NCI-H446 (cell line): ENCODE measurements at places on chromosomes 4 and X.

DNA sequence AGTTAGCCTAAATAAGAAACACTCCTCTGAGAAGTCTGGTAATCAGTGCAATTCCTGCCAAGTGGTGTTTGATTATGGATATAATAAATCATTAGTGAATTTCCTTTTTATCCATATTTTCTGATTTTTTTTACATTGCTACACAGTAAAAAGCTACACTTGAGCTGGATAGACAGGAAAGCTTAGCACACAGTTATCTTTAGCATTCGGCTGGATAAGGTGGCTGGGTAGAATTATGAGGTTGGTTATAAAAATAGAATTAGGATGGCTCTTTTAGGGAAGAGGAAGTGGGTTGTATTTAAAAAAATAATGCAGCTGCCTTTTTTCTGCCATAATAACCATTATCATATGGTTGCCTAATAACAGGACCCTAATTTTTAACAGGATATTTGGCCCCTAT is 460.6 kb downstream of the NAF1 start:
- no peak for DNase-seq

DNA sequence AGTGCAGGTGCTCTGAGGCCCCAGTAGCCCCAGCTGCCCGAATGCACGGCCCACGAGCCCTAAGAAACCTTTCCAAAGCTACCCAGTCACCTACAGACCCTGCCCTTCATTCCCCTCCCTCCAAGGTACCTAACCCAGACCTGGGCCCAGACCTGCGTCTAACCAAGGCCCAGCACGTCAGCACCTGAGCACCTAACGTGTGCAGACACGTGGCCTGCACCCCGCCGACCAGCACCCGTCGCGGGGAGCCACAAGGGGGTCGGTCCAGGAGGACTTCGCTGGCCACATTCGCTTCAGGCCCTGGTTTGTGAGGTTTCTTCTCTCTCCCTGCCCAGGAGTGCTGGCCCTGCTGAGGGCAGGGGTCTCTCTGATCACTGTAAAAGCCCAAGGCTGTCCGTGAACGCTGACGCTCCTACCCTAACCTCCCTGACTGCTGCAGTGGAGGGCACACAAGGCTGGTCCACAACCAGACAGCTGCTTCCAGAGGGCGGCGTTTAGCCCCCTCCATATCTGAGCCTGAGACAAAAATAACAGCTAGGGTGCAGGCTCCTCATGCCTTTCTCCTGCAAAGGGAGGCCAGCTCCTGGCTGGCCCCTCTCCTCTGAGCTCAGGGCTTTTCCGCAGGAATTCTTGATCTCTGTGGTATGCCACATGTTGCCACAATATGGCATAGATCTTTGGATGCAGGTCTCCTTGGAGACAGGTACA is 31.8 kb downstream of the WDR1 start:
- no peak for DNase-seq

GRCh38 chr4:123351713-123352112 is 44.9 kb upstream of the SPRY1 start:
- no peak for DNase-seq

DNA sequence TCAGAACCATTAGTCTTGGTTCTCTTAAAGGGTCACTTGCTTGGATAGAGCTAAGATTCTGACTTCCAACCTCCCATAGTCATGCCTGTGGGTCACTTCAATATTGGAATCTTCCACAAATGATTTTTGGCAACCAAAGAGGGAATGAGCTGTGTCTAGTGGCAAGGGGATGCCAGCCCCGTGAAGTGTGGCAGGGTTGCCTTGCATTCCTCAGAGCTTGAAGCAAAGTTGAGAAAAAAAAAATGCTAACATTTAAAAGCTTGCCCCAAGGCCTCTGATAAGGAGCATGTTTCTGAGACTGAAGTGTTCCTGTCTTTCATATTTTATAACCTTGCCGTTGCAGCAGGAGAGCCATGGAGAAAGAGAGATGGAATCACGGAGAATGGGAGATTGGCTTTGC is 120.2 kb downstream of the PAPSS1 start:
- DNase-seq, result no peak

DNA sequence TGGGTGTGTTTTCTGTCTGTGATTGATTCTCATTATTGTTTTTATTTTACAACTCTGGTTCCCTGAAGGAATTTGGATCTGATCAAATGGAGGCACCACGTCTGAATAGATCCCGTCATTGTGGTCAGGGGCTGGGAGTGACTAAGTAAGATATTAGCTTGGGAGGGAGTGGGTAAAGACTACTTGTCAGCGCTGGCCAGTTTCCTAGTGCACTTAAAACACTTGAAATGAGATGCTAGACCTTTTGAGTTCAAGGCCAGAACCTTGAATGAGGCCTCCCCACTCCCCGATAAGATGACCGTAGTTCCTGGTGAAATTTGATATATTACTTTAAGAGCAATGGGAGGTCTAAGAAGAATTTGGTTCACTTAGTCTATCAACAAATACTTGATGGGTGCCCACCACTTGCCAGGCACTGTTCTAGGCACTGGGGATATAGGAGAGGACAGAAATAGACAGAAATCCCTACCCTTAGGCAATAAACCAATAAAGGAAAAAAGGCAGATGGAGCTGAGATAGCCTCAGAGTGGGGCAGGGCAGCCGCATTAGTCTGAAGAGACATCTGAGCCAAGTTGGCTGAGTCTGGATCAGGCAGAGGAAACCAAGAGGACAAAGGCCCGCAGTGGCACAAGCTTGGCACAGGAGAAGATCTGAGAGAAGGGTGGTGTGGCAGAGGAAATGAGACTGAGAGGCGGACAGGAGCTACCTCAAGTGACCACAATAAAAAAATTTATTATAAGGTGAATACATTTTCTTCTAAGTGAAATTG is 11.8 kb downstream of the FAM184B start:
- DNase-seq, result no peak

- DNase-seq, result no peak
Observed at GRCh38 chr4:6439120-6439762, 33.2 kb downstream of the PPP2R2C start.

GRCh38 chr4:184237612-184238011 is 19.9 kb upstream of the ENPP6 start:
- DNase-seq, result no peak

DNA sequence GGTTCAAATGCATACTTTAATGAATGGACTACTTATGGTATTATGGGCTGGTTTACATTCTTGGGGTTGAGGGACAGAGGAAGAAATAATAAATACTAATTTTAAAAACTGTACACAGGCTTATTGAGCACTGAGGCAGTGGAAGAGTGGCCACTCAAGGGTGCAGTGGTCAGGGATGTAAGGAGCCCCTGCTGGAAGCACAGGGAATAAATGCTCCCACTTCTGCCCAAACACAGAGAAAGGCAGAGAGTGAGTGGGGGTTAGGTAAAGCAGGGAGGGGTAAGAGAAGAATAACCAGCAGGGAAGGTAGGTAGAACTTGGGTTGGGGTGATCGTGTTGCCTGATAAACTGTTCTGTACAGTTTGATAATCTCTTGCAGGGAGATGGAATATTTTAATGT is 60.0 kb downstream of the GAB1 start:
- no peak for DNase-seq

- DNase-seq, result no peak
Observed at GRCh38 chrX:128464116-128464515, 411.9 kb upstream of the ACTRT1 start.

- DNase-seq, result peak; percentile 42
Observed at GRCh38 chrX:51459125-51459524, 37.3 kb downstream of the NUDT11 start.

DNA sequence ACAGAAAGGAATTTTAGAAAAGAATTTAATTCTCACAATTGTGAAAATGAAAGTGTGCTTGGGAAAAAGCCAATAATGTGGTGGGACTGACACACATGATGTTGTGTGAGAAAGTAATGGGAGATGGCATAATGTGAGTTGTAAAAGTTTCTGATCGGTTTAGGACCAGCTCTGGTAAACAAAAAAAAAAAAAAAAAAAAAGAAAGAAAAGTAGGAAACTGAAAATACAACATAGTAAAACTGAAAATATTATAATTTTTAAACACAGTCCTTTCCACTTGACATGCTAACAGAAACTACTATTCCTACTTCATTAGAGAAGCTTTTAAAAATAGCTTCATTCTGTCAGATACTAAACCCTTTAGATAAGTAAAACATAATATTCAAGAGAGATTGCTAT is 28.2 kb downstream of the RAP1GDS1 start:
- no peak for DNase-seq

- DNase-seq, result no peak
Observed at GRCh38 chr4:151227172-151227571, 49.8 kb upstream of the PRSS48 start.

DNA sequence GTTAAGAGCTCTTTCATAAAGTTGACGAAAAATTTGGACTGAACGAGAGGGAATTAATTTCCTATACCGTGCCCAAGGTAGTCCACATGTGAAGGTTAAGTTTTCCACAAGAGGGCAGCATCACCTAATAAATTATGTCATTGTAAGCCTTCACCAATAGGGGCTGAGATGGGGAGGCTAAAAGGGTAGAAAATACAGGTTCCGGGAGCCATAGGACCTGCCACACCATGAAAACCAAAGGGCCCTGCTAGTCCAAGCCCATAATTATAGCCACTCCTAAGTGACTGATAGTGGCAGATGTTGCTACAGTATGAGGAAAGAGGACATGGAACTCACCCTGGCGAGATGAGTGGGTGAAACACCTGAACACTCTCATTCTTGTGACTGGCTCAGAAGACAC is 122.2 kb downstream of the SHROOM4 start:
- DNase-seq, result peak; percentile 49

GRCh38 chrX:134925551-134925950 is 65.2 kb upstream of the SMIM10 start:
- DNase-seq, result no peak

DNA sequence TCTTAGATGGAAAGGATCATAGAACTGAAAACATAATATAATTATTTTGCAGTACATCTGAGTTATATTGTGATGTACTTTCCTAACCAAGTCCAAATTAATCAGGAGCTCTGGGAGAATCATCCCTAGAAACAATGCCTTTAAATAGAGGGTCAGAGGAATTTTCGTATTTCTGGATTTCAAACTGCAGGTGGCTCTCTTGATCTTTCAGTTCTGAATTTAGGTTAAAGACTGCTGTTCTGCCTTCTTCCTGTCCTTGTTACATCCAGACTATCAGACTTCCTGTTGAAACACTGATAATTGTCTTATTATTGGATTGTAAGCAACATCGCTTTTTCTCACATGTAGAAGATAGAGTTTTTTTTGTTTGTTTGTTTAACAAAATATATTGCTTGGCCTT is 142.7 kb downstream of the RPA4 start:
- DNase-seq, result no peak

- no peak for DNase-seq
Observed at GRCh38 chrX:87063642-87064041, 454.0 kb upstream of the KLHL4 start.

GRCh38 chrX:132023896-132024386 is 839 bp downstream of the STK26 start:
- DNase-seq, result no peak

DNA sequence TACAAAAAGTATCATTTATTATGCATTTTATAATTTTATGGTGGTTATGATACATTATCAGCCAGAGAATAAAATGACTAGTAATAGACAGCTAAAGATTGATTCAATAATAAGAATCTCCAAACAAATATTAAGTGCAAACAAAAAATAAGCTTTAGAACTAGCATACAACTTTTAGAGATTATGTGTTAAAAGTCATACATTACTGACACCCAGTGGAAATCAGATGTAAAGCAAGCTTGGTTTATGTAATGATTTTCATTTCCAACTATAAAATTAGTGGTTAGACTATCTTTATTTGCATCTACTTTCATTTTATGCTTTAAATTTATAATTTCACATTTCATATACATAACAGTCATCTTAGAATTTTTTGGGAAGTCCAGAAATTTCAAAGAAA is 57.7 kb downstream of the IL13RA2 start:
- no peak for DNase-seq

GRCh38 chr4:159290321-159291030 is 187.6 kb downstream of the RAPGEF2 start:
- DNase-seq, result no peak

- DNase-seq, result peak; percentile 14
Observed at GRCh38 chr4:14410516-14410915, 591.8 kb upstream of the CPEB2 start.

- no peak for DNase-seq
Observed at GRCh38 chr4:142281999-142282398, 564.1 kb downstream of the INPP4B start.

DNA sequence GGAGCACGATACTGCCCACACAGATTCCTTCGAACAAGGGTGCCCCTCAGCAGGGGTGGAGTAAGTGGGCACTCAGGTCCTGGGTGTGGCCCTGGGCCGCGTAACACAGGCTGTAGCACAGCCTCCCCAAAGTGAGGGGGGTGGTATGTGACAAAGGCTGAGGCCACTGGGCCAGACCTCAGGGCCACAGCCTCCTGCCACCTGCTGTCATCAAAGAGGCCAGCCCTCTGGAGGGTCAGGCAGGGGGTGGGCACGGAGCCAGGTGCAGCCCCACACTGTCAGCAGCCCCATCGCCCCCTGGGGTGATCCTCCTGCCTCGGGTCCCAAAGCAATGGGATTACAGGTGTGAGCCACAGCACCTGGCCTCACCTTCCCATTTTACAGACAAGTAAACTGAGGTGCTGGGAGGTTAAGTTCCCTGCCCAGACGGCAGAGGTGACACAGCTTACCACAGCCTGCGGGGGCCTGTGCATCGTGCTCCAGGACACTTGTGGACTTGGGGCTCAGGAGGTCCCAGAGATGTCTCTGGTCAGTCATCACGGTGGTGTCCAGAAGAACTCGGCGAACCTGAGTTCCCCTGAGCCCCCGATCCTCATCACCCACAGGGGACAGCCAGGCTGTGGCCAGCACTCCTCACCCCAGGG is 27.5 kb upstream of the MXD4 start:
- no peak for DNase-seq

- DNase-seq, result no peak
Observed at GRCh38 chr4:124209211-124209610, 503.3 kb downstream of the ANKRD50 start.

GRCh38 chr4:168695288-168695687 is 198.4 kb downstream of the PALLD start:
- DNase-seq, result no peak

- DNase-seq, result no peak
Observed at GRCh38 chr4:150896497-150896896, 118.6 kb downstream of the LRBA start.

DNA sequence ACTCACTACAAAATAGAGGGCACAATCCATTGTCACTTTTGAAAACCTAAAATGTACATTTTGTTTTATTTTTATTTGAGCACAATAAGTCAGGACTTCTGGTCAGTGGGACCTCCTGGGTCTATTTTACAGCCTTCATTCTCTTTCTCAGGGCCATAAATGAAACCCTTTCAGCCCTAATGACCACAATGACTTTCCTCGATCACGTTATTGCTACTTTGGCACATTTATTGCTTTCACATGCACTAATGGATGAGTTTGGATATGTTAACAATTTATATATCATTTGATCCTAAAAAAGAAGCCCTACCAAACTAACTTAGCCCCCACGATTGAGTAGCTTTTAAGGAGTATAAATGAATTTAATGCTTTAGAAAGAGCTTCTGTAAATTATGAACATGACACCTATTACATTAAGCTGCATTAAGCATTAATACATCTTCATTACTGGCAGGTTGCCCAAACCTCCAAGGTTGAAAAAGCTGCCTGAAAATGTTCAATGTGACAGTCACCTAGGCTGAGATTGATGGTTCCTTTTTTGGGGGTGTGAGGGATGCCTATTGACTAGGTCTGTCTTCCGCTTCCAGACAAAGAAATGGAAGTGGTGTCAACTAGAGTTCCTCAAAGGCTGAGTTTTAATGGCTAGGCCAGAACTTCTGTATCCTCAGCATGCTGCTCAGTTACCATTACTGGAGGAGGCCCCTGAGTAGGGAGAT is 296.4 kb downstream of the GPAT3 start:
- no peak for DNase-seq
